Effector CD4-positive, alpha-beta T cell (primary cell): ENCODE measurements at places on chromosomes 1 and 21.

- DNase-seq, result no peak
Observed at GRCh38 chr1:3698660-3699408, 46.5 kb downstream of the TP73 start.

DNA sequence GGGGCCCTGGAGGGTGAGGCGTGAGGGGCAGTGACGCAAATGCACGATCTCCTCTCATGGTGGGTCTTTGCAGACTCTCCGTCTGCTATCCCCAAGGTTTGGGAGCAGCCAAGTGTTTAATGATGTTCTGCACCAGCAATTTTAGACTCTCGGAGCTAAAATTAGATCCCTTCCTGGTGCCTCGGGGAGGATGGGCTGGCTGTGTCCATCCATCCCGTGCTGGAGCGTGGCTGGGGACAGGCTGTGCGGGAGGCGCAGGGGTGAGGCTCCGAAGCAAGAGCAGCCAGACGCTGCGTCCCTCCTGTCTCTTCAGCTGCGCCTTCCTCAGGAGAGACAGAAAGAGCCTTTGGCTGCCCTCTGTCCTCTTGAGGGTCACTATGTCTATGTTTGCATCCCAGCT is 387.6 kb downstream of the CAMTA1 start:
- DNase-seq, result no peak

- DNase-seq, result no peak
Observed at GRCh38 chr1:3197781-3198316, 128.8 kb downstream of the PRDM16 start.

- no peak for DNase-seq
Observed at GRCh38 chr1:6603915-6604558, 1.4 kb upstream of the KLHL21 start.

GRCh38 chr1:178538192-178538916 is 25.4 kb downstream of the TEX35 start:
- DNase-seq, result no peak
